ENCODE measurements at places on chromosomes 5 and 9.

- DNase-seq, result no peak
These were observed 91.7 kb downstream of the AUH start for GRCh38 chr9:91269907-91270491.

DNA sequence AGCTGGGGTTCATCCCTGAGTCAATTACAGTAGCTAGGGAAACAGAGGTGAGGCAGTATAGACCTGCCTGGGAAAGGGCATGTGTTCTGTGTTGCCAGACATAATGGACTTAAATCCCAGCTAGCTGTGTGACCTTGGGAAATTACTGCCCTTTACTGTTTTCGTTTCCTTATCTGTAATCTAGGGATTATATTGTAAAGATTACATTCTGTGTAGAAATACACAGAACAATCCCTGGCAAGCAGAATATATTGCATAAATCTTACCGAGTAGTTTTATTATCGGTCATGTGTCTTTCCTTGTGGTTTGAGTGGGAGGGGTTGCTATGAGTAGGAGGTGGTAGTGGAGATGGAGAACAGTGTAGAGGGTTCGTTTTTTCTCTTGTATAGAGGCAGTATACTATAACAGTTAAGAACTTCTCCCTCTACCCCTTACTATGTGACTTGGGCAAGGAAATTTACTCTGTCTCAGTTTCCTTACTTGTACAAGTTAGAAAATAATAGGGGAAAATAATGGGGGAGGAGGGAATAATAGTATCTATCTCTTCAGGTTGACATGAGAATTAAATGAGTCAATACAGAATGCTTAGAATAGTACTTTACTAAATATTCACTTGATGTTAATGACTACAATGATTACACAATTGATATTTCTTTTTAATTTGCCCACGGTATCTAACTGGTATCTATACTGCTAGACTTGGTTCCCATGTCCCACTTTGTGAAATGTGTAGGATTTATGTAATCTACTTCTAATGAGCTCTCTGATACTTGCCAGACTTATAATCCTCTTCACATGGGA, 7.1 kb upstream of the DMXL1 start:
- no peak for DNase-seq

DNA sequence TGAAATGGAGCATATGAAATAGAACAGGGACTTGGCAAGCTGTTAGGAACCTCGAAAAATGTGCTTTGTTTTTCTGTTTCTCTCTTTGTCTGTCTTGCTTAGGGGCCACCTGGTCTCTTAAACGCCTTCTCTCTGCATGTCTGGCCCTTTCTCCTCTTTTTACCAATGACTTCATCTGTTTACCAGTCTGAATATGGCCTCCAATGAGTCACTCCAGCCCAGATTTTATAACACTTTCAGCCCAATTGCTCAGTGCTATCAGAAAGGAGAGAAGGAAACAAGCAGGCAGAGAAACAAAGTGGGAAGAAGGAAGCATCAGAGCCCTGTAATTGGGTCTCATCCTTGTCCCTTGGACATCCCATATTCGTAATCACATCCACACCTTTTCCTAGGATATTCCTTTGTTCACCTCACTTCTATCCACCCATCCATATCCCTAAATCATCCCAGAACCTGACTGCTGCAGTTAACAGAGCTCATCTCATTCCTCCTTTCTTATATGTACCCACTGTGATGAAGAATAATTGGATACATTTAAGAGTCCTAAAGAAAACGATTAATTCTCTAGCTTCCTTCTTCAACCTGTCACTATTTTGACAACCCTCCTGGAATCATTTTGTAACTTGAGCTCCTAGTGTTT, 151.8 kb upstream of the GPR151 start:
- DNase-seq, result no peak

- no peak for DNase-seq
These were observed 24.0 kb upstream of the DAB2IP start for GRCh38 chr9:121627427-121627826.

GRCh38 chr5:154860765-154861164, 2.3 kb downstream of the CNOT8 start:
- no peak for DNase-seq

- no peak for DNase-seq
These were observed 79.3 kb downstream of the PPP2R2B start for GRCh38 chr5:146799231-146799630.

DNA sequence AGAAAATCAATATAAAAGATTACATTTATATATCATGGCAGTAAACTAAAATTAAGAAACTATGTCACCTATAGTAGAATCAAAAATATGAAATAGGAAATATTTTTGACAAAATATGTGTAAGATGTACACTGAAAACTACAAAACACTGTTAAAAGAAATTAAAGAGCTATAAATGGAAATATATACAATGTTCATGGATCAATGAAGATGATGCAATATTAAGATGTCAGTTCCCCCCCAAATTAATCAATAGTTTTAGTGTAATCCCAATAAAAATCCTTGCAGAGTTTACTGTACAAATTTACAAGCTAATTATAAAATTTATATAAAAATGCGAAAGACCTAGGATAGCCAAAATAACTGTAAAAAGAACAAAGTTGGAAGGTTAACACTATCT, 173.0 kb upstream of the ADRA1B start:
- DNase-seq, result no peak

DNA sequence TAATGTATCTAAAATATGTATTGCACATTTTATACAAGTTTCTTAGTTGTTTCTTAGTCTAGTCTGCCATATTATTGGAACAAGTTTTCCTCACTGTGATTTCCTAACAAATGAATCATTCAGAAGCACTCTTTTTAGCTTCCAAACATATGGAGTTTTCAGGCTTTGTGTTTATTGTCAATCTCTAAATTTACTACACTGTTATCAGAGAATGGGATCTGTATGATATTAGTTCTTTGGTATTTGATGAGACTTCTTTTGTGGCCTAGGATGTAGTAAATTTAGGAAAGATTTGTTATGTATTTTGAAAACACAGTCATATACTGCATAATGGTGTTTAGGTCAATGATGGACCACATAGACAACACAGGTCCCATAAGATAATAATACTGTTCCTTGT, 25.7 kb downstream of the SREK1IP1 start:
- DNase-seq, result no peak

- DNase-seq, result no peak
These were observed 503.6 kb upstream of the PAPPA start for GRCh38 chr9:115649991-115650472.

DNA sequence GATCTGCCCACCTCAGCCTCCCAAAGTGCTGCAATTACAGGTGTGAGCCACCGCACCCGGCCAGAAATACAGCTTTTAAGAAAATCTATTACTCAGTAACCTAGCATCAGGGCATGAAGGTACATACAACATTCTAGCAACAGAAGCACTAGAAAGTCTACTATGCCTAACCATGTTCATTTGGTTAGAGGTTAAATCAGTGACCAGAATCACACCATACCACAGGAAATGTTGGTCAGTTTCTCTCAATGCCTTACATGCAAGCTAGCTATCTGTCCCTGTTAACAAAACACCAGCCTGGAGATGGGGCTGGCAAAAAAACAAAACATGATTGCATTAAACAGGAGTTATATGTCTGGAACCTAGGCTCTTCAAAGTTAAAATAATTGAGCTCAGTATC, 104.1 kb downstream of the STRBP start:
- no peak for DNase-seq

DNA sequence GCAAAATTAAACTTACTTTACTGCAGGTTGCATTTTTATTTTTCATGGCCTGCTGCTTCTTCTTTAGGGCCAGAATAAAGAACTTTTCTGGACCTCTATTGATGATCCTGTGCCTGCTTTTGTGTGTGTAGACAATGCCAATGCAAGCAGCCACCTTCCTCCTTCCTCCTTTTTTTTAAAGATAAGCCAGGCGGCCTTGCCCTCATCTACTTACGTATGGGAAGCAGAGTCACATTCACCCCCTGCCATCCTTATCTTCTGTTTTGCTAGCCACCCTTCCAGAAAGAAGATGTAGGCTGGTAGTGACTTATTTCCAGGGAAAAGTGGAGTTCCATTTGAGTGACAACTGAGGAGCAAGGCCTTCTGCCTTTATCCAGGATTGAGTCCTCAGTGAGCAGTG, 122.9 kb downstream of the KDM4C start:
- DNase-seq, result no peak

DNA sequence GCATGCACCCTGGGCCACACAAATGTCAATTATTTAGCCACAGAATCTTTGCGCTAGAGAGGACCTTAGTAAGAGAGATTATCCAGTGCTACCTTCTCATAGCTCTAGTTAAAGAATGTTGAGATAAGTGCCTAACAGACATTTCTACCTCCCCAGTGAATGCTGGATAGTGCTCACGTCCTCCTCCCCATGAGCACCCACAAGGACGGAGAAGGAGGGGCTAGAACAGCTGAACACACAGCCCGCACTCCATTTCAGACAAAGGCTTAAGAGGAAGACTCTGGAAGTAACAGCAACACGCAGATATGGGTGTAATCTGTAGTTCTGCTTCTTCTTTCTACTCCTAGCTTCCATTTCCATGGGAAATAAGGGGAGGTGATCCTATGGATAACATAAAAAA, 120.5 kb downstream of the FEM1C start:
- no peak for DNase-seq

GRCh38 chr5:150142959-150143349, 12.7 kb downstream of the PDGFRB start:
- DNase-seq, result no peak

GRCh38 chr9:114069476-114070187, 8.5 kb downstream of the AMBP start:
- DNase-seq, result no peak

- DNase-seq, result no peak
These were observed 79.9 kb upstream of the FBXL17 start for GRCh38 chr5:108461628-108462367.

- DNase-seq, result no peak
These were observed 36.2 kb upstream of the CXXC5 start for GRCh38 chr5:139611703-139612584.

GRCh38 chr5:125812651-125813050, 610.6 kb upstream of the GRAMD2B start:
- no peak for DNase-seq

DNA sequence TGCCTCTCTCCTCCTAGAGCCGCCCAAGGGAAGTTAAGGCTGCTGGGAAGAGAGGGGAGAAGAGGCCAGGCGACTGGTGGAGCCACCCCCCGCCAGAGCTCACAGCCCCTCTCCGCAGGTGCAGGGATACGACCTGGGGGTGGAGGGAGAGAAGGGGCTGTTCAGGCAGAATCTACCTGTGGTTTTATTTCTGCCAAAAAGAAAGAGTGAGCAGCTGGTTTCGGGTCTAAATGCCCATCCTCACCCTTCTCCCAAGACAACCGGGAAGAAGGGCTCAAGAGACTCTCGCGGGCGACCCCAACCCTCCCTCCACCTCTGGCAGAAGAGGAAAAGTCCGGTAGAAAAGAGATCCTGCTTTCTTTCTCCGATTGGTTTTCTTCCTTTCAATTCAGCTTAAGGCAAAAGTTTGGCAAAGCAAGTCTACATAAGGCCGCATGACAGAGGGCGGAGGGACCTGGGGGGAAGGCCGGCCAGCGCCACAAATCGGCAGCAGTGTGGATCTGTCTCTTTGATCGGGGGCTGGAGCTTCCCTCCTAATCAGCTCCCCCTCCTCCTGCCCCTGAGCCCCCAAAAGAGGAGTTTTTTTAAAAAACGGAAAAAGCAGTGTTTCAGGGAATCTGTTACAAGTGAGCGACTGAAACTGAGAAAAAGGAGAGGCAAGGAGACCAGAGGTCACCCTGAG, 16.3 kb downstream of the FAM78A start:
- no peak for DNase-seq

- no peak for DNase-seq
These were observed 512.6 kb downstream of the RAB3C start for GRCh38 chr5:59095480-59095879.

DNA sequence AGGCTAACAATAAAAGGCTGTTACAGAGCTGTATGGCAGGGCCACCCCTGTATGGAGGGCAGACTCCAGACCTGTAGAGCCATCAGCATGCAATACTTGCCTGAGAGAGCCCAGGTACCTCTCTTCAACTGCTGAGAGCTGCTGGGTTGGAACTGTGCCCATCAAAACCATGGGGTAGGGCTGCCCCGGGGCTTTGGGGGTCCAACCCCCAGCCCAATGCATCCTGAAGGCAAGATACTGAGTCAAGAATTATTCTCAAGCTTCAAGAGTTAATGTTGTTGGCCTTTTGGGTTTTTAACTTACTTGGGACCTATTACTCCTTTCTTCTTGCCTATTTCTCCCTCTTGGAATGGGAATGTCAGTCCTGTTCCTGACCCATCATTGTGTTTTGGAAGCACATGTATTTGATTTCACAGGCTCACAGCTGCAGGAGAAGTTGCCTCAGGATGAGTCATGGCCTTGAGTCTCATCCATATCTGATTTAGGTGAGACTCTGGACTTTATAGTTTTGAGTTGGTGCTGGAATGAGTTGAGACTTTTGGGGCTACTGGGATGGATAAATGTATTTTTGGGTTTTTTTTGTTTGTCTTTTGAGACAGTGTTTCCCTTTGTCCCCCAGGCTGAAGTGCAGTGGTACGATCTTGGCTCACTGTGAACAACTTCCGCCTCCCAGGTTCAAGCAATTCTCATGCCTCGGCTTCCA, 21.0 kb upstream of the CDK7 start:
- DNase-seq, result no peak

DNA sequence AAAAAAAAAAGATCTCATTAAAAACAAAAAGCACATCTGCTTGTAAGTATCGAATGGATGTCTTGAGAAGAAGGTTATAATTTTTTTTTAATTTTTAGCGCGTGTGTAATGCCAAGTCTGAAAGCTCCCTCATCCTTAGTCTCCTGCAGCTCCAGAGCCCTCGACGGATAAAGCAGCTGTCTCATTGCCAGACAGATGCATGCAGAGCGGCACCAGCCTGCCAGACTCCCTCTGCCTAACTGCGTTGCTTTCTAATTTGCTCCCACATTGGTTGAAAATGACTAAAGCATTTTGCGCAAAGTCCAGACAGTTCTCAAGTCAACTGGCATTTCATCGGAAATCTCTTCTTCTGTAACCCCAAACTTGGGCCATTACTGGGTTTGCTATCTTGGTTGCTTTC, 29.4 kb downstream of the OLFM1 start:
- DNase-seq, result no peak

DNA sequence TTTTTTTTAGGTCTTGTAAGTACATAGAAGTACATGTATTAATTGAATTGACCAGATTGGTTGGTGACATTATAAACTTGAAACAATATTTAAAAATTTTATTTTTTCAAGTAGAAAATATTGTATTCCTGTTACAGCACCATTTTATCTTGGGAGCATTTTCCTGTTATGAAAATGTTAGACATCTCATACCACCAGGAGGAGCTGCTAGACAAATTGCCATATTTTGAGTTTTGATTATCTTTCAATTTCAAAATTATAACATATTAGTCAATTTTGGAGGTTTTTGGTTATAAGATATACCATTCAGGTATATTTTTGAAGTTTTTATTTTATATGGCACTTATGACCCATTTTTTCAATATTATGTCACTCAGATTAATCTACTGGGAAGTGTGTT, 84.4 kb downstream of the CNTLN start:
- no peak for DNase-seq
